ENCODE measurements at places on chromosomes 13 and 19.

DNA sequence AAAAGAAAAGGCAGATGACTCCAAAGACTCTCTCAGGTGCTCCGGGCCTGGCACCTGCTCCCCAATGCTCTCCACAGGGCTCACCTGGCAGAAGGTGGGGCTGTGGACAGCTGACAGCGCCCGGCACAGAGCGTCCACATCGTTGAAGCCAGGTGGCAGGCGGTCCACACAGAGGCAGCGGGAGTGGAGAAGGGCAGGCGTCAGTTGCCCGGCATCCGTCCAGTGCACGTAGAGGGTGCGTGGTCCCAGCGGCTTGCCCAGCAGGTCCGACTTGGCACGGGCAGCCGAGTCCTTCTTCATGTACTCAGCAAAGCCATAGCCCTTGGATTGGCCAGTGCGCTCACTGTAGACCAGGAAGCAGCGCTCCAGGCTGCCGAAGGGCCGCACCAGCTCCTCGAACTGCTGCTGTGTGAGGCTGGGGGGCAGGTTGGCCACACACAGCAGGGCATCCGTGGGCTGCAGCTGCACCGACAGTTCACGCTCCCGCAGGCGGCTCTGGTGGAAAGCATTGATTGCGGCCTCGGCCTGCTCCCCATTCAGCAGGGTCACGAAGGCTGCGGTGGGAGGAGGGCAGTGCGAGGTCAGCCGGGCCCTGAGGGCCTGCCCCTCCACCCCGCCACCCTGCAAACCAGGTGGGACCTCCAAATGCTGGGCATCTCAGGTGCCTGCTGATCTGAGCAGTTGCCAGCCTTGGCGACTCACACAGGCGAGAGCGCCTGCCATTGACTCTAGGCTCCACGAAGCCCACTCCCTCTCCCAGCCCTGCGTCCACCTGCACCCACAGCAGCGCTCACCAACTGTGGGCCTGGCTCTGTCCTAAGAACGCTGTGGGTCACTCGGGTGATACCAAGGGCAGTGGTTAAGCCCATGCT is 4.5 kb downstream of the RAVER1 start:
- DNase-seq: no peak

GRCh38 chr19:32407004-32407992 is 1.7 kb downstream of the DPY19L3 start:
- no peak for DNase-seq

- no peak for DNase-seq
Observed at GRCh38 chr13:35198613-35199200, 256.6 kb downstream of the NBEA start.

DNA sequence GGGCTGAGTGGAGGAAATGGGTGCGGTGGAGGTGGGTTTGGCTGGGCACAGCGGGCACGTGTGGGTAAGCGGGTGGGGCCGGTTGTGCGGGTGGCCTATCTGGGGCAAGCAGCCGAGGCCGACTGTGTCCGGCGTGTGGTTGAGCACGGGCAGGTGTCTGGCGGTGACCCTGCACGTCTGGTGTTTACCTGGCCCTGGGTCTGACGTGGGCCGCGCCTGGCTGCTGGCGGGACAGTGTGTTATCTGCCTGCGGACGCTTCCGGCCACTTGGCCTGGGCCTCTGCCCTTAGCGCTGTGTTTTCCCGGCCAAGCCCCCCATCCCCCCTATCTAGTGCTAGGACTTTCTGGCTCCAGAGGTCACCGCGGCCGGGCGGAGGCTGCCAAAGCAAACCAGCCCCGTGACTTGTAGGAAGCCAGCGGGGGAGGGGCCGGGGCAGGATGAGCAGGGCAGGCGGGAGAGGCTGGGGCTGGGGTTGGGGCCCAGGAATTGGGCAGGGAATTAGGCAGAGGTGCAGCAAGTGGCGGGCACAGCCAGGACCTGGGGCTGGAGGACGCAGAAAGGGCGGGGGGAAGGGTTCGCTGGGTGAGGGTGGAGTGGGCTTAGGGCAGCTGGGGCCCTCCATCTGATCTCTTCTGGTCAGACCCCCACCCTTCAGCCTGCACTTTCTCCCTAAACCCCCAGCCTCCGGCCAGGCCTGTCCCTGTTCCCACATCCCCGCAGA is 534 bp upstream of the HPN start:
- no peak for DNase-seq

DNA sequence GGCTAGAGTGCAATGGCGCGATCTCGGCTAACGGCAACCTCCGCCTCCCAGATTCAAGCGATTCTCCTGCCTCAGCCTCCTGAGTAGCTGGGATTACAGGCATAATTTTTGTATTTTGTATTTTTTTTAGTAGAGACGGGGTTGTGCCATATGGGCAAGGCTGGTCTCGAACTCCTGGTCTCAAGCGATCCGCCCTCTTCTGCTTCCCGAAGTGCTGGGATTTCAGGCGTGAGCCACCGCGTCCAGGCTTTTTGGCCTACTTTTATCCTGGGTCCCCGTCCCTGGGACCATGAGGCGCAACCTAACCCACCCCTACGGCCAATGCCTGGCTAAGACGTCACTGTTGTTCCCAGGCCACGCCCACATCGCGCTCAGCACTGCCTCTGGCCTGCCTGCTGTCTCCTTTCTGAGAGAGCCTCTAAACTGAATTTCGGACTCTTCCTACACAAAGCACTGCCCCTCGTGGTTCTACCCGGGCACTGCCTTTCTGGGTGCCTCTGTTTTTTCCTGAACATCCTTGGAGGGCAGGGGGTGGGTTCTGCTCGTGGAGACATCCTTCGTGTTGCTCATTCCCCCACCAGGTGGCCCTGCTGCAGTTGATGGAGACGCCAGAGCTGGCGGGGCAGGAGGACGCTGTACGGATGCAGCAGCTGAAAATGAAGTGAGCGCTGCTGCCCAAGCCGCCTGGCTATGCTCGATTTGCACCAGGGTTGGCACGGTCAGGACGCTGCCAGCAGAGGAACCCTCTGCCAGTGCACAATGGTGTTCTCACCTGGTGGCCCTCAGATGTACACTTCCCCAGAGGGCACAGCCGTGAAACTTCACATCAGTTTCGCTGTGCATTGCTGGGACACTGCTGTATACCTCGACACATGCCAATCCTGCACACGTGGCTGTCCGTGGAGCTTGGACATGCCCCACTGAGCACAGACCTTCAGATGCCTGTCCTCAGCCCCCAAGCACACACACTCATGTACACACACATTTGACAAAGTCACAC is 2.0 kb downstream of the REX1BD start:
- DNase-seq: peak; percentile 96

DNA sequence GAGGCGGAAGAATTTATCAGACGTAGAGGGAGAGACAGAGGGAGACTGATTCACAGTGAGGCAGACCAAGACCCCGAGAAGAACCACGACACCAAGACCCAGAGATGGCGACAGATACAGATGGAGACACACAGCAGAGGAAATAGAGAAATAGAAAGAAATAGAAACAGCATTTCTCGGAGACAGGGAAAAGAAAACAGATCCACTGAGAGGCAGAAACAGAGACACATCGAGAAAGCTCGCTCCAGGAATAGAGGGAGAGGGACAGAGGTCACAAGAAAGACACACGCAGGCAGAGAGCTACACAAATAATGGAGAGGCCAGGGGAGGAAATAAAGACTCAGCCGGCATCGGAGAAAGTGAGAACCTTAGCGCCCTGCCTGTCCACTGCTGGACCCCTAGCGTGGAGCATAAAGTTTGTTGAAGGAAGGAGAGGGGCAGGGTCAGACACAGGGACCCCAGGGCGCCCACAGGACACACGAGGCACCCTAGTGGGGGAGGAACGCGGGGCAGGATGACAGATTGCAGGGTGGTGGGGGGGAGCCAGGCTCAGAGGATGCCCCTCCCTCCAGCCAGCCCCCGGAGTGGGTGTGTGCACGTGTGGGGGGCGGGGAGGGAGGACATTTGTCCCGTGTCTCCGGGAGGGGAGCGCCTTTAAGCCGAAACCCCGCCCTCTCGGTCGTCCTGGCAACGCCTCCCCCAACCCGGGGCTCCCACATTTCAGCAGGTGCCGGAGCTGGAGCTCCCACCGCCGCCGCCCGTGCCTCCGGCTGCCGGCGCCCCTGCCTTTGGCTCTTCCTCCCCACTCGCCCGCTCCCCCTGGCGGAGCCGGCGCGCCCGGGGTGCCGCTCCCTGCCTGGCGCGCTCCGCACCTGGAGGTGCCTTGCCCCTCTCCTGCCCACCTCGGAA is at the start of gene PRKCG:
PRKCG (plus strand) TSS at position 716 of the 909 bp plus-strand sequence. CDS start 298 bp downstream, outside the sequence.
- no peak for DNase-seq

GRCh38 chr13:41674246-41674645 is 216.9 kb downstream of the RGCC start:
- DNase-seq: no peak

DNA sequence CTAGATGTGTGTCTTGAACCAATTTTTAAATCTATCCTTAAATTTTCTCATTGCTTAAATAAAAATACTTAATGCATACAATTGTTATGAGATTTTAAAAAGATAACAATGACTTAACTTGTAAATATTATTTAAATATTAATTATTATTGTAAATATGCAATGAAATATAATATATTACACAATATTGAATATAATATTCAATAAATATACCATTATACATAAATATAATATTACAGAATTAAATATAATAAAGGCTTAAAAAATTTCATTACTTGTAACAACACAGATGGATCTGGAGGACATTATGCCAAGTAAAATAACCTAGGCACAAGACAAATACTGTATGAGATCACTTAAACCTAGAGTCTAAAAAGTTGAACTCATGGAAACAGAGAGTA is 1532.3 kb downstream of the PCDH9 start:
- DNase-seq: no peak

GRCh38 chr19:55094456-55095259 is 19.0 kb downstream of the EPS8L1 start:
- DNase-seq: no peak

DNA sequence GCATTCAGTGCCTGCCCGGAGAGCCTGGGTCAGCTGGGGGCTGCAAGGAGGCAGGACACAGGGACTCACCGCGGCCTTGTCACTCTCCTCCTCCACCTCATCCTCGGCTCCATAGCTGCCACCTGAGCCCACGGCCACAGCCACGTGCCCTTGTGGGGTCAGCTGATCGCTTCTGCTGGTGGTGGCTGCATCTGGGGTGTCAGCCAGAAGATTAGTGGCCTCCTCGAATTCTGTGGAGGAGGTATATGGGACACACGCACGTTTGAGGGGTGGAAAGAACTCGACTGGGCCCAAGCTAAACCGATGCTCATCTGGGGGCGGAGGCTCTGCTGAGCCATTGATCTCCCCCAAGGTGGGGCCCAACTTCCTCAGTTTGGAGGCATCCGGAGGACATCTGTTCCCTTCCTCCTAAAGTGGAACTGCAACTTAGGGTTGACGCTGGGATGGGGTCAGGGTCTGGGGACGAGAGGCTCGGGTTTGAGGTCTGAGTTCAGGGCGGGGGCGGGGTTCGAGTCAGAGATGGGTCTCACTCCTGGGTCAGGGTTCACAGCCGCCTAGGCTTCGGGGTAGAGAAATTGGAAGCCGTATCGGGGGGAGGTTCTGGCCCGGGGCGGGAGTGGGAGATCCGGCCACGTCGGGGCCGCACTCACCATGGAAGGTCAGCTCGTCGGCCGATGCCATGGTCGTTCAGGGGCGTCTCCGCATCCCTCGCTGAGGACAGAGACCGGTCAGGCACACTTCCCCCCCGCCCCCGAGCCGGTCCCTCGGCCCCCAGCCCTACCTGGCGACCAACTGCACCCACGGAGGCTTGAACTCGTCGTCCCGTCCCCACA is 493 bp downstream of the YIPF2 start:
- no peak for DNase-seq

- DNase-seq: no peak
Observed at GRCh38 chr19:17963936-17964691, 2.8 kb upstream of the KCNN1 start.

DNA sequence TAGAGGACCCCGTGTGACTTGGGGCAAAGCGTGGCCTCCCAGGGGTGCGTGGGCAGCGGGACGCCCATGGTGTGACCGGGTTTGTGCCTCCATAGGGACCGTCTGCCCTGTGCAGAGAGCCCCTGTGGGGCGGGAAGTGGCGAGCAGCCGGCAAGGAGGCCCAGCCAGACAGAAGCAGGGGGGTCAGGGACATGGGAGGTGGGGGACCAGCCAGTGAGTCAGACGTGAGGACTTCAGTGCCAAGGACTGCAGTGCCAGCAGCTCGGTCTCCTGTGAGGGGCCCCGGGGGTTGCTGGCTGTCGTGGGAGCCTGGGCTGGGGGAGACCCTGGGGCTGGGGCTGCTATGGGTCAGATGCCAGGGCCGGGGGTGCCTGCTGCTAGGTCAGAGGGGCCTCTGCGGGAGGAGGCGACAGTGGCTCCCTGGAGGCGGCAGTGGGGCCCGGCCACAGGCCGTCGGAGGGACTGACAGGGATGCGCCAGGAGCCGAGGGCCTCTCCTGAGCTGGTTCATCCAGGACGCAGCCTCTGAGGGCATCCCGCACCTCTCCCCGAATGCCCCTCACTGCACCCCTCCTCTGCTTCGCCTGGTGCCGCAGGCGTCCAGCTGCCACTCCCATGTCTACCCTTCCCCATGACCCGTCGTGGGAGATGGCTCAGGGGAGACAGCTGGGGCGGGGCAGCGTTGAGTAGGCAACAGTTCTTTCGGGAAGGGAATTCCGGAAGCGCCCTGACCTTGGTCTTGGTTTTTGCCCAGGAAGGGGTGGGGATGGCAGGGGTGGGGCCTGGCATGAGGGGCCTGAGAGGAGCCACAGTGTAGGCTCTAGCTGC is 80.0 kb downstream of the KDM4B start:
- no peak for DNase-seq

GRCh38 chr19:19628501-19629134 is 598 bp upstream of the LPAR2 start:
- peak; percentile 61 for DNase-seq

GRCh38 chr19:46958532-46958931 is 61.1 kb upstream of the NPAS1 start:
- DNase-seq: no peak

- no peak for DNase-seq
Observed at GRCh38 chr13:33258808-33259193, 26.8 kb downstream of the STARD13 start.

DNA sequence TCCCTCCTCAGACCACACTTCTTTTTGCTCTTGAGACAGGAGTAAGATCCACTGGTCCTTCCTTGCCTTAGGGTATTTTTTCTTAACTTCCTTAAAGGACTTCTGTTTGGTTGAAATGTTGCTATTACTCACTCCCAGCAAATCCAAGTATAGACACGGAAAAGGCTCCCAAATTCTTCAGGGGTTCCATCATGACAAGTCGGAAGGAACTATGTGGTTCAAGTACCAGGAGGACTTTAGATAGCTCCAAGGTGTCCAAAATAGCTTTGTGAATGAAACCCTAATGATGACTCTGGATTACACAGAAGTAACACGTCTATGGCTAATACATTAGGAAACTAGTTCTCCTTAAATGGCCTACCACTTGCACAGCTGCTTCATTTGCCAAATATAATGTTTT is 238.7 kb downstream of the KCTD12 start:
- DNase-seq: no peak

DNA sequence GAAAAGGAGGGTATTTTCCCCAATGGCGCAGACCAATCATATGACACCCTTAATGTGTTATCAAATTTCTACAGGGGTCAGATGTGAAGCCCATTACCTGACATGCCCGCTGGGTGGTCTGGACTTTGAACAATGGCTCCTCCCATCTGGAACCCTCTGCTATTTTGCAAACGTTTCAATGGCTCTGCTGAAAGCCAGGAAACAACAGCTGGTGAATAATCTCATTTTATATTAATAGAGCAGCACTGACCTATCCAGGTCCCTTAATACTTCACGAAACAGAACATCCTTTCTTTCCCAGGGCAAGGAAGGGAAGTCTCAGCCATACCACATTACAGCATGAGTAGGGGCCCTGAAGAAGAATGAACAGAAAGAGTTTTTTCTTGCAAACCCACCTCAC is 20.3 kb upstream of the KPNA3 start:
- DNase-seq: no peak

GRCh38 chr19:10430505-10431253 is 10.3 kb downstream of the PDE4A start:
- no peak for DNase-seq
